ENCODE measurements at places on chromosomes 2 and 18.

DNA sequence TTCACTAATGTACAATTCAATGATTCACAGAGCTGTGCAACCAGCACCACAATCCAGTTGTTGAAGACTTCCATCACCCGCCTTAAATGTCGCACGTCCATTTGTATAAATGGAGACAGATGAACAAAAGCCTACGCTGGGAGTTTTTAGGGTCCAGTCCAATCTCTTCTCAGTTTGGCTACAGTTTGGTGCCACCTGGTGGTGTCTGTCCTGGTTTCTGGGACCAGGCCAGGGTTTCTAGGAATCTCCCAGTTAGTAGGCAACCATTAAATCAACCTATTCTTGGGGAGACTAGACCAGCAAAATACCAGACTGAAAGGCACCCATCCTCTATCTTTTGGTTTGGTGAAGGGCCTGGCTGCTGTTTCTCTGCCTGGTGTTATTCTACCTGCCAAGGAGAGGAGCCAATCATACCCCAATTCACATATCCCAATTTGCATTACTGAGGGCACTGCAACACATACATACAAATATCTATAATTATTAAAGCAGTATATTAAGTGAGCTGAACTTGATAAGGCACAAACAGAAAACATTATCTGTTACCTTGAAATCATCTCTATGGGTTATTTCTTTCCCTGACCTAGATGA, 3.2 kb upstream of the DDX1 start:
- no peak for DNase-seq

GRCh38 chr2:176575237-176575744, 306.0 kb downstream of the MTX2 start:
- DNase-seq = no peak

DNA sequence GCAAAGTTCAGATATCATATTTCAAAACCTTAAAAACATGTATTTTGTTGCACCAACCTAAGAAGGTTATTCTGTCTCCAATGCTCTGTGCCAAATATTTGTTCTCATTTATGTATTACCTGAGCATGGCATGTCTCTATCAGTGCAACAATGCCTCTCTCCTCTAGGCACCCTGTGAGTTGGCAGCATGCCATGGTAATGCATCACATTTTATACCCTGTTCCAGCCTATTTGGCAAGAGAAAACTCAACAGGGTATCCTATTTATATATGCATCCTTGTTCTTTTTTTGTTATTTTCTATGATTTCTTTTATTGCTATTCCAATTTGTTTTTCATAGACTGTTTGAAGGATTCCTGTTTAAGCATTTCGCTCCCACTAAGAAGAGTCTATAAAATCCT, 126.3 kb upstream of the NRXN1 start:
- DNase-seq = no peak

- DNase-seq = no peak
These were observed 41.6 kb downstream of the SH3RF3 start for GRCh38 chr2:109170645-109171044.

Measured in 8988T (cell line).